ENCODE measurements at places on chromosomes 13 and 19.

DNA sequence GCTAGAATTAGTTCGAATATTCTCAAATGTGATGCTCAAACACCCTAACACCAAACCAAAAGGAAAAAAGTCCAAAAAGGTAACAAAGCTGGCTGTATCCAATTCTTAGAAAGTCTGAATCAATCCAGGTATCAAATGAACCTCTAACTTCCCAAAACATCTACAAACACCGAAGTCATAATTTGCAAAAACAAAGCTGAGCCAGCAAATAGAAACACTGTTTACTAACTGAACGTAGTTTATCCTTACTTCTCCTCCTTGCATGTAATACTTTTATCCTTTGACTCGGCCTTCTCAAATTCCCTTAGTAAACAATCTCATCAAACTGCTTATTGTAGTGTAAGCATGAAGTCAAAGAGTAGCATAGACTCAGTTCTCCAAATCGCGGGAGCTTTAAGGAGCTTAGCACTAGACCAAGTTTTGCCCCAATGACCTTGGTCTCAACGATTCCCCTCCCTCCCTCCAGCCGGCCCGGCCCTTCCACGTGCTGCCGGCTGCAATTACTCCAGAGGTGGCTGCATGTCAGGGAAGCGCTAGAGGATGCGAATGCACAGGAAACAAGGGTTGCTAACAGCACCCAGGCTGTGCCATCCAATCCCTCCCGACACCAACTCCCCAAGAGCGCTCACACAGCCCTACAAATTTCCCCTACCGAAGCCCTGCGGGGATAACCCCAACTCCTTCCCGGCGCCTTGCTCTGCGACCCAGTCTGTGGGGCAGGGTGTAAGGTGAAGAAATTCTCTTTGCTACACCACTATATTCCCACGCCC, 693 bp downstream of the XPO4 start:
- DNase-seq: peak; percentile 6

- no peak for DNase-seq
These were observed 62.0 kb upstream of the KLF2 start for GRCh38 chr19:16262618-16263017.

DNA sequence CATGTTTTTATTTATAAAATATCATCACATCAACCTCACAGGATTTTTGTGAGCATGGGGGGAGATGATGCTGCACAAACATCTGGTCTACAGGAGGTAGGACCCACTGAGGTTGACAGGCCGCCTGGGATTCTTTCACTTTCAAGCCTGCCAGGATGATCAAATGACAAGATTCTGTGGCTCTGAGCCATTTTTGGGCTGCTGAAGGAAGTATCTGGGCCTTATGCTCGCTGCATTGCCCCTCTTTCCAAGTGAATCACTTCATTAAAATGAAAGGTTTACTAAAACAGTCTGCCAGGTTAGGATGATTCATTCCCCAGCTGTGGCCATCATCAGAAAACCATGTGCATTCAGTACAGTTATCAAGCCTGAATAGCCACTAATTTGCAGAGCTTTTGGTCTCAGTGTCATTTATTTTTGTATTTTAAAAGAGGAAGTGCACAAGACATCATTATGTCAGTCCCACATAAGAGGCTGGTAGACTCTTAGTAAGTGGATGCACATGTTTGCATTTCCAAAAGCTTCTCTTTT, 34.4 kb downstream of the STARD13 start:
- no peak for DNase-seq

DNA sequence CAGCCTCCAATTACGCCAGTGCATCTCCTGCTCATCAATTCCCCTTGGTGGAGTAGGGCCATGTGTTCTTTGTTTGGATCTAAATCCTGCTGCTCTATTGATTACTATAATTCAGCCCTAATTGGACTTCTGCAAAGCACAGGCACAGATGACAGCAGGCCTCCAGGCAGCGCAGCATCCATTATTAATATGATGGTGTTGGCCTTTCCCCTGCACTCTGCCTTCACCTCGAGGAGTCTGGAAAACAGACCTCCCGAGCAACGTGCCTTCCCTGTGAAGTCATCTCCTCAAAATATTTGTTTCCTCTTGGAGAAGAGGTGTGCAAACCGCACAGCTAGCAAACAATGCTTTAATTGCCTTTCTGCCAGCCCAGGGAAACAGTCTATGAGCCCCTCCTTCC, 92.5 kb downstream of the UQCRFS1 start:
- DNase-seq: no peak

DNA sequence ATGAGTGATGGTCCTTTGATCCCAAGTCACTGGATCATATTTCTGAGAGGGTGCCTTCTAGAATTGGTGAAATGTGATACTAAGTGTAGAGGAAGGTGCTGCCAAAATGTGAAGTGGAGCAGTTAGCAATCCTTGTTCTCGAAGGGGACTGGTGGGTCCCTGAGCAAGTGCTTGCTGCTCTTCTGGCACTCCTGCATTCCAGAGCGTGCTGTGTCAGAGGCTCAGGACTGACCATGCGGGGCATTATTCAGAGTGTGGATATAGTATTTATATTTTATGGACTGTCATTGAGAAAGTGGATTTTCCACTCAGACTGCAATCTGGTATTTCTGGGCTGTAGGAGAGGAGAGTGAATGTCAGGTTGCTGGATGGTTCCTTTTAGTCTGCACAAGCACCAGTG, 152.6 kb upstream of the KL start:
- DNase-seq: no peak

GRCh38 chr13:40175639-40176038, 490.8 kb downstream of the FOXO1 start:
- DNase-seq: no peak

DNA sequence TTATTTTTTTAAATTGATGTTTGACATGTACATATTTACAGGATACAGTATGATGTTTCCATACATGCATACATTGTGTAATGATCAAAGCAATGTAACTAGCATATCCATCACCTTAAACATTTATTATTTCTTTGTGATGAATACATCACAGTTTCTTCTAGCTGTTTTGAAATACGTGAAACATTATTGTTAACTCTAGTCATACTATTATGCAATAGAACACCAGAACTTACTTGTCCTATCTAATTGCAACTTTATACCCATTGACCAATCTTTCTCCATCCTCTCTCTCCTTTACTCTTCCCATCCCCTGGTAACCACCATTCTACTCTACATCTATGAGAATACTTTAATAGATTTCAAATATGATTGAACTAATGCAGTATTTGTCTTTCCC, 1942.7 kb downstream of the PCDH9 start:
- no peak for DNase-seq

DNA sequence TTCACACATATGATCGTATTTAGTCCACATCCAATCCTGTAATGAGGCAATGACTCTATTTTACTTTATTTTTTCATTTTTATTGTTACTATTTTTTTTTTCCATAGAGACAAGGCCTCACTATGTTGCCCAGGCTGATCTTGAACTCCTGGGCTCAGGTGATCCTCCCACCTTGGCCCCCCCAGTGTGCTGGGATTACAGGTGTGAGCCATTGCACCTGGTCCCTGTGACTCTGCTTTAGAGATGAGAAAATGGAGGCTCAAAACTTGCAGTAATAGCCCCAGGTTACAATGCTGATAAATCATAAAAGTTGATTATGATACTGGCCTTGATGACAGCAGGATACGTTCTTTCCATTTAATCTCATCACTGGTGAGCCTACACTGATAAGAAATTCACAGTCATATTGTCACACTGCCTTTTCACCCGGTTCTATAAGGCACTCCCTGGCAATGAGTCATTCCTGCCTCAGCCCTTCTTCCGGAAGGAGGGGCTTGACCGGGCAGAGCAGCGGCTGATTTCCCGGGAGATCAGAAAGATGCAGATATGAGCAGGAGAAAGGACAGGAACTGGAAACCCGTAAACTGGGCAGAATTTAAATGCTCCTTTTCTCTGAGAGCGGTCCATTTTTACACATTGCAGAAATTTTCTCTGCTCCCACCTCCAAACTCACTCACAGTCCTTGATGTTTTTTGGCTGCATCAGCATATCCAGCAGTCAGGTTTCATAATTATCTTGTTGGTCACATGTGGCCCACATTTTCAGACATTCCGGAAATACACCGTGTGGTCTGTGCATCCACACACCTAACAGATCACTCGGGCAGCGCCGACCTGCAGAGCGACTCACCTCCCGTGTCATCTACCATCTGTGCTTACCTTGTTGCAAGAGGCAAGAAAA, 616.4 kb downstream of the EFNB2 start:
- no peak for DNase-seq

GRCh38 chr19:15181394-15181793, 19.4 kb downstream of the NOTCH3 start:
- no peak for DNase-seq

- no peak for DNase-seq
These were observed 1.2 kb downstream of the ZNF233 start for GRCh38 chr19:44260695-44261446.

- DNase-seq: no peak
These were observed 2.4 kb upstream of the HSH2D start for GRCh38 chr19:16141043-16141442.

DNA sequence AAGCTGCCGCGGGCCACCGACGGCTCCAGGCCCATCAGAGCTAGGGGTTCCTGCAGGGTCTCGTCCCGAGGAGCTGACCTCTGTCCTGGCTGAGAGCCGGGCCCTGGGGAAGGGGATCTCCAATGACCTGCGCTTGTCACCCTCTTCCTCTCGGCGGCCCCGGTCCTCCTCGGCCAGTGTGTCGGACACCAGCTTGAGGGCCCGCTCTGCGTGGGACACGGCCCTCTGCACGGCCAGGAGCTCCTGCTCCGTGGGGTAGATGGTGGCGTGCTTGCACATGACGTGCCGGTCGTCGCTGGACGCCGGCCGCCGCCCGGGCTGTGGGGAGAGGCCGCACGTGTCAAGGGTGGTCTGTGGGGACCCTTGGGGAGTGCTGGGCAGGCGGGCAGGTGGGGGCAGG, 32.7 kb upstream of the MATK start:
- DNase-seq: no peak
